ENCODE measurements at places on chromosomes 12 and 14.
A peak's percentile ranks its signal among the peaks of the same experiment; 100 is the strongest.

- no peaks in the 10 kb centered on the region for H3K36me3 ChIP-seq
- H3K4me3 ChIP-seq: 0 out of 2 replicates have a peak overlapping the region, but pooled peaks have one; percentile 30
- peaks cover 5% of the 10 kb centered on the region for H3K4me1 ChIP-seq
Observed at GRCh38 chr14:54730156-54730961, 163.4 kb downstream of the SAMD4A start.

GRCh38 chr14:77423423-77423822 lies at the start of gene NOXRED1:
Gene NOXRED1, minus strand, starts transcription at chr14:77423523. Its CDS starts 634 bp downstream, at chr14:77422889.
- no peak for DNase-seq
- peaks cover 55% of the 10 kb centered on the region for H3K36me3 ChIP-seq
- H3K27ac ChIP-seq: no peak within 1 kb of the TSS
- H3K4me1 ChIP-seq: no peaks in the 10 kb centered on the region
- no peaks in the 10 kb centered on the region for H3K27me3 ChIP-seq

DNA sequence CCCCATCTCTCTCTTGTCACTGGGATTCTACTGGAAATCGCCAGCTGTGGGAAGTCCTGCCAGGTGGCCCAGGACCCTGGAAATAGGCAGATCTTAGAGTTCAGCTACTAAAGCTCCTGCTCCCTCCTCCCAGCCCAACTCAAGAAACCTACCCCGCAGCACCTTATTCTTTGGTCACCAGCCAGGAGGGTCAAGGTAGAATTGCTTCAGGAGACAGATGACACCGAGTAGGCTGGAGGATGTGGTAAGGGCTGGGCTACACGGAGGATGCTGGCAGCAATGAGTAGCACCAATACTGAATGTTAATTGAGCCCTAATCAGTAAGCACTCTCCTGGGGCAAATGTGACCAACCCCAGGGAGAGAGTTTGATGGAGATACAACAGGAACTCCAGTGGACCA lies 119.7 kb upstream of the VASH1 start:
- H3K4me3 ChIP-seq: no peak overlapping the region
- H3K4me1 ChIP-seq: no peaks in the 10 kb centered on the region
- no peak for DNase-seq
- H3K36me3 ChIP-seq: no peaks in the 10 kb centered on the region
- H3K27ac ChIP-seq: no peak overlapping the region

DNA sequence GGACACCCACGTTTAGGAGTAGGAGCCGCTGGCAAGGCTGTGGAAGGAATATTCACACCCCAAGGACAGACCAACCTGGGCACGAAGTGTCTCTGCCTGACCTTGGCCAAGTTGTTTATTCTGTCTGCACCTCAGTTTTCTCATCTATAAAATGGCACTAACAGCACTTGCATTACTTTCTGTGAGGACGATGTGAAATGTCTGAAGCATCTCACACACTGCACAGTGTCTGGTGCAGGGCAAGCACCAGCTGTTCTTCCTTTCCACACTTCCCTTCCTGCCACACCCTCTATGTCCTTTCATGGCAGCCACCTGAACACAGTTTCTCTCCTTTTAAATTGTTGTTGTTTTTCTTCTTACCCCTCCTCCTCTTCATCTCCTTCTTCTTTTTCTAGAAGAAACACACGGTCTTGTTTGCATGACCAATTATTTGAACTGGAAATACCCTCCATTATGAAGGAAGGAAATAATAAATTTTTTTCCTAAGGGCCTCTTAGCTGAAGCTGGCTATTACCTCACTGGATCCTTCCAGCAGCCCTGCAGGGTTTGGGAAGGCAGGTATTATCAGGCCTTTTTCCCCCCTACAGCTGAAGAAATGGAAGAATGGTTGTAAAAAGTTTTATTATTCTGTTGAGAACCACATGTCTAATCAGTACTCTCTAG lies 42.9 kb upstream of the ATP23 start:
- no peak overlapping the region for H3K27ac ChIP-seq
- no peaks in the 10 kb centered on the region for H3K36me3 ChIP-seq
- no peak for DNase-seq
- peaks cover 14% of the 10 kb centered on the region for H3K4me1 ChIP-seq

- no peaks in the 10 kb centered on the region for H3K4me1 ChIP-seq
- H3K4me3 ChIP-seq: no peak overlapping the region
- no peak for DNase-seq
Observed at GRCh38 chr14:36091096-36091495, 85.4 kb downstream of the PTCSC3 start.

DNA sequence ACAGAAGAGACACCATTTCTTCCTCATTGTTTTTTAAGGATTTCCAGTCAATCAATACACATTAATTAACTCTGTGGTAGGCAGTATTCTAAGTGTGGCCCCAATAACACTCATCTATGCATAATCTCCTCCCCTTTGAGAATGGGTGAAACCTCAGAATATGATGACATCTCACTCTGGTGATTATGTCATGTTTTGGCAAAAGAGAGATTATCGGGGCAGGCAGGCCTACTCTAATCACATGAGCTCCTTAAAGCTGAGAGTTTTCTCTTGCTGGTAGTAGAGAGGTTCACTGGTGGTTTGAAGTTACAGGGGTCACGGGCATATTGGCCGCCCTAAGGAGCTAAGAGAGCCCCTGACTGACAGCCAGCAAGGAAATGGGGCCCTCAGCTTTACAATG lies 7.1 kb upstream of the LGMN start:
- H3K27ac ChIP-seq: no peak overlapping the region
- H3K4me3 ChIP-seq: no peak overlapping the region
- H3K27me3 ChIP-seq: no peaks in the 10 kb centered on the region
- H3K4me1 ChIP-seq: peaks cover 47% of the 10 kb centered on the region

GRCh38 chr14:51081712-51082111 lies 13.2 kb downstream of the TRIM9 start:
- no peaks in the 10 kb centered on the region for H3K36me3 ChIP-seq
- no peak for DNase-seq
- no peak overlapping the region for H3K27ac ChIP-seq
- no peaks in the 10 kb centered on the region for H3K4me1 ChIP-seq
- no peak overlapping the region for H3K4me3 ChIP-seq

- no peak overlapping the region for H3K4me3 ChIP-seq
- peaks cover 3% of the 10 kb centered on the region for H3K27me3 ChIP-seq
- no peak for DNase-seq
- no peaks in the 10 kb centered on the region for H3K36me3 ChIP-seq
- H3K4me1 ChIP-seq: no peaks in the 10 kb centered on the region
- H3K27ac ChIP-seq: no peak overlapping the region
Observed at GRCh38 chr14:36522972-36523715, 3.1 kb upstream of the NKX2-1 start.

- H3K36me3 ChIP-seq: no peaks in the 10 kb centered on the region
- DNase-seq: no peak
- no peaks in the 10 kb centered on the region for H3K4me1 ChIP-seq
Observed at GRCh38 chr12:113397497-113398197, 6.0 kb downstream of the SDS start.

DNA sequence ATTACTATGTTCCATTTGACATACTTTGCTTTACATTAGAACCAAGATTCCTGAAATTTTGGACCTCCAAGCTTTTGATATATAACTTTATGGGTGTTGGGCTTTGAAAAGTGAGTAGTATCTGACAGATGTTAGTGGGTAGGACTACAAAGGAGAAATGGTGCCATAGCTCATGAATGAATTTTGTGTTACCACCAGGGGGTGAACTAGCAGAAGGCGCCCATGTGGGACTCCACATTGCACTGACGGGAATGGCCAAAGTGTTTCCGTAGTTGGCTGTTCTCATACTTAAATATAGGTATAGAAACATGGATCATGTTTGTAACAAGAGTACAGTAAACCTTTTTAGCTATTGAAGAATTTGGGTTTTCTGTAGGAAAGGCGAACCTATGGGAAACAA lies 337.5 kb downstream of the FLRT2 start:
- no peak overlapping the region for H3K27ac ChIP-seq
- no peaks in the 10 kb centered on the region for H3K27me3 ChIP-seq
- no peaks in the 10 kb centered on the region for H3K4me1 ChIP-seq
- DNase-seq: no peak
- H3K36me3 ChIP-seq: no peaks in the 10 kb centered on the region
- no peak overlapping the region for H3K4me3 ChIP-seq

DNA sequence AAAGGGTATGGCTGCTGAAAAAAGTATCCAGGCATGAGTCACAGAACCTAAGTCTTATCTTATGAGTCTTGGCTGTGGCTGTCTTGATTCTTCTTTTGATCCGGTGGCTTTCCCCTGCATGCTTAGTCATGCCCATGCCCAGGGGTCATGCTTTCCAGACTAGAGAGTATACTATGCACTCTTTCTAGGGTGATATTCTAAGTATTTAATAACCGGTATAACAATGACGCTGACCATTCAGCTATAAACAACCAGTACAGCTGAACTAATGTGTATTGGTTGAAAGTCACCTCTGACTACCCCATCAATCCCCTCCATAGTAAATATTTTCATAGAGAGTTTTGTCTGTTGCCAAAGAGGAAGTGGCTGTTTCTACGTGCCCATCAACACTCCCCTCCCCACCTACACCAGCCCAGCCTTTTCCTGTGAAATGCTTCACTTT lies 34.7 kb upstream of the NRXN3 start:
- no peaks in the 10 kb centered on the region for H3K36me3 ChIP-seq
- no peak for DNase-seq
- H3K4me1 ChIP-seq: no peaks in the 10 kb centered on the region
- H3K4me3 ChIP-seq: no peak overlapping the region

- H3K4me1 ChIP-seq: no peaks in the 10 kb centered on the region
- H3K4me3 ChIP-seq: no peak overlapping the region
- DNase-seq: no peak
- no peaks in the 10 kb centered on the region for H3K27me3 ChIP-seq
Observed at GRCh38 chr12:12365446-12365802, 8.5 kb downstream of the BORCS5 start.

DNA sequence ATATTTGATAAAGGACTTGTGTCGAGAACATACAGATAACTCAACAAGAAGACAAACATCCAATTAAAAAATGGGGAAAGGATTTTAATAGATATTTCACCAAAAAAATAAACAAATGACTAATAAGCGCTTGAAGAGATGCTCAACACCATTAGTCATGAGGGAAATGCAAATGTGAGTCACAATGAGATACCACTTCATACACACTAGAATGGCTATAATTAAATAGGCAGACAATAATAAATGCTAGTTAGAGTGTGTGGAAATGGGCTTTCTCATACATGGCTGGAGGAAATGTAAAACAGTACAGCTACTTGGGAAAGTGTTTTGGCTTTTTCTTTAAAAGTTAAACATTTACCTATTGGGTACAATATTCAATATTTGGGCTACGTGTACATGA lies 34.8 kb downstream of the DLK1 start:
- H3K27me3 ChIP-seq: peaks cover 13% of the 10 kb centered on the region
- H3K4me3 ChIP-seq: no peak overlapping the region
- H3K27ac ChIP-seq: no peak overlapping the region
- H3K36me3 ChIP-seq: no peaks in the 10 kb centered on the region
- no peak for DNase-seq

DNA sequence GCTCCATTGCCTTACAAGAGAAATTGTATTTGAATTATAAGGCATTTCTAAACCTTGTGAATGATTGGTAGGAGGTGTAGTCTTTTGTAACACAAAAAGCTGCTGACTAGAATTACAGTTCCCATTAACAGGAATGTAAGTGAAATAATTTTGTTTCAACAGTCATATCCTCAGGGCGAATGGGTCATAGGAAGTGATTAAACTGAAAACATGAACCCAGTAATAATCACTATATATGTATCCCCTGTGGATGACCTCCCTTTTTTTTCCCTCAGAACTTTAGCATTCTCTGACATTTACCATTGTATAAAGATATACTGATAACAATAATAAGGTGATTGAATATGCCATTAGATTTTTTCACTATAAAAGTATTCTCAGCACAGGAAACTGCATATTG lies 312.3 kb downstream of the ATP23 start:
- H3K27ac ChIP-seq: no peak overlapping the region
- no peak for DNase-seq
- no peaks in the 10 kb centered on the region for H3K4me1 ChIP-seq
- no peaks in the 10 kb centered on the region for H3K36me3 ChIP-seq

- H3K36me3 ChIP-seq: no peaks in the 10 kb centered on the region
- no peaks in the 10 kb centered on the region for H3K27me3 ChIP-seq
- DNase-seq: no peak
Observed at GRCh38 chr14:21612324-21612723, 22.4 kb downstream of the OR10G2 start.

GRCh38 chr14:76832503-76832988 lies 6.3 kb downstream of the LRRC74A start:
- peaks cover 27% of the 10 kb centered on the region for H3K27me3 ChIP-seq
- H3K4me3 ChIP-seq: no peak overlapping the region
- DNase-seq: no peak

- H3K27me3 ChIP-seq: no peaks in the 10 kb centered on the region
- no peak overlapping the region for H3K4me3 ChIP-seq
- no peak for DNase-seq
- H3K36me3 ChIP-seq: peaks cover 68% of the 10 kb centered on the region
Observed at GRCh38 chr14:30657606-30658163, 35.6 kb downstream of the SCFD1 start.

GRCh38 chr14:93536945-93537344 lies 106.2 kb downstream of the UNC79 start:
- H3K4me3 ChIP-seq: no peak overlapping the region
- no peak for DNase-seq
- H3K27me3 ChIP-seq: no peaks in the 10 kb centered on the region
- H3K27ac ChIP-seq: no peak overlapping the region
- no peaks in the 10 kb centered on the region for H3K36me3 ChIP-seq
- H3K4me1 ChIP-seq: no peaks in the 10 kb centered on the region

GRCh38 chr12:11829764-11830194 lies 180.3 kb downstream of the ETV6 start:
- no peak for DNase-seq
- H3K4me1 ChIP-seq: peaks cover 13% of the 10 kb centered on the region
- peaks cover 53% of the 10 kb centered on the region for H3K36me3 ChIP-seq

GRCh38 chr12:5901416-5901815 lies 43.6 kb downstream of the ANO2 start:
- no peaks in the 10 kb centered on the region for H3K4me1 ChIP-seq
- no peak overlapping the region for H3K4me3 ChIP-seq
- H3K27ac ChIP-seq: no peak overlapping the region
- H3K27me3 ChIP-seq: peaks cover 5% of the 10 kb centered on the region

DNA sequence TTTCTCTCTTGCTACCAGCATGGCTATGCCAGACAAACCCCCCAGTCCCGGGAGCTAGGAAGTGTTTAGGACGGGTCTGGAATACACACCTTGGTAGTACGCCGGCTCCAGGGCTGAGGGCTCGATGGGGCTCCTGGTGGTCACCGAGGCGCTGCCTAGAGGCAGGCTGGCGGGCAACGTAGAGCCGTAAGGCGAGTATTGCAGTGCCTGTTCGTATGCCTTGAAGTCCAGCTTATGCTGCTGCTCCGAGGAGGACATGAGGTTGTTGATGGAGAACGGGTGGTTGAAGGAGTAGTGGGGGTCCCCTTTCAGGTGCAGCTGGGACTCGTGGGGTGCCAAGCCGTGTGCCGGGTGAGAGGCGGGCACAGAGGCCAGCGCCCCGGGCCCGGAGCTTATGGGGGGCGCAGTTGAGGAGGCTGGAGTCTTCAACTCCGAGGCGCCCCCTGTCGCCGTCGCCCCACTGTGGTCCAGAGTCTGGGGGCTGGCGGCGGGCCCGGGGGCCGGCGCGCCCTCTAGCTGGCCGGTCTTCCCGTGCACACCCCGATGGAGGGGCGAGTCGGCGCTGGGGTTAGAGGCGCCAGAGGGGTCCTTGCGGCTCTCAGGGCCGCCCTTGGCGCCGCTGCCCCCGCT lies 3.6 kb downstream of the FOXA1 start:
- H3K27ac ChIP-seq: no peak overlapping the region
- H3K36me3 ChIP-seq: no peaks in the 10 kb centered on the region
- DNase-seq: no peak

GRCh38 chr12:93091886-93092648 lies 163.0 kb upstream of the EEA1 start:
- no peaks in the 10 kb centered on the region for H3K4me1 ChIP-seq
- H3K27ac ChIP-seq: no peak overlapping the region
- DNase-seq: no peak
- no peak overlapping the region for H3K4me3 ChIP-seq

- H3K36me3 ChIP-seq: no peaks in the 10 kb centered on the region
- no peak overlapping the region for H3K27ac ChIP-seq
- H3K4me1 ChIP-seq: no peaks in the 10 kb centered on the region
- peak; percentile 28 for DNase-seq
Observed at GRCh38 chr12:65602610-65603295, 221.5 kb upstream of the HMGA2 start.

Data from DND-41 (cell line).